ENCODE measurements at places on chromosomes 4 and X.

DNA sequence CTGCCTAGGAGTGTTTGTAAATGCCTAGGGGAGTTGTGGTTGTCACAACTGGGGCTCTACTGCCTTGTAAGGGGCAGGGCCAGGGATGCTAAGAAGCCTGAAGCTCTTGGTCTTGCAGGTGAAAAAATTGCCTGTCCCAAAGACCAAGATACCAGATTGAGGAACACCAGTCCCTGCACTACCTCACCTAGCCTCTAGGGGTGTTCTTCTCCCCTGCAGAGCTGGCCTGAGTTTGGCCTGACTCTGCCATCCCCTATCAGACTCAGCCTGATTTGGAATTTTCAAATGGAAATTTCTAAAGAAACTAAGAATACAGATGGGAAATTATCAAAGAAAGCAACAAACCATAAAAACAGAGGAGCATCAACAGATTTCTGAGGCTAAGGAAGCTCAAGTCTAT, 90.4 kb downstream of the ZC4H2 start:
- no peak for DNase-seq

GRCh38 chr4:143482840-143483239, 30.7 kb upstream of the SMARCA5 start:
- DNase-seq: no peak

GRCh38 chr4:56400560-56400959, 13.3 kb upstream of the AASDH start:
- no peak for DNase-seq

DNA sequence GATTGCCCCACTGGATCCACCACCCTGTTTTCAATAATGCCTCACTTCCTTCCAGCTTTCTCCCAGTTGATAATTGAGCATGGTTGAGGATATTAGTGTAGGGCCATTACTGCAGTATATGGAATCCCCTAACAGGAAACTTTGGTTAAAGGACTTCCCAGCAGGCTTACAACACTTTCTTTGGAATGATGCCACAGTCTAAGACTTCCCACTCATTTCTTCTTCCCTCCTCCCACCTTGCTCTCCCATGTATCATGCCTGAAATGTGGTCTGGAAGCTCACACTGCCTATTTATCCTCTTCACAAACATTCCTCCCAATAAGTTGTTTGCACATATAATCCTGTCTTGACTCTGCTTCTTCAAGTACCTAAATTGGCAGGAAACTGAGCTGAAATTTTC, 863.3 kb downstream of the CENPC start:
- DNase-seq: no peak

GRCh38 chr4:61786211-61786610, 586.1 kb downstream of the ADGRL3 start:
- no peak for DNase-seq

DNA sequence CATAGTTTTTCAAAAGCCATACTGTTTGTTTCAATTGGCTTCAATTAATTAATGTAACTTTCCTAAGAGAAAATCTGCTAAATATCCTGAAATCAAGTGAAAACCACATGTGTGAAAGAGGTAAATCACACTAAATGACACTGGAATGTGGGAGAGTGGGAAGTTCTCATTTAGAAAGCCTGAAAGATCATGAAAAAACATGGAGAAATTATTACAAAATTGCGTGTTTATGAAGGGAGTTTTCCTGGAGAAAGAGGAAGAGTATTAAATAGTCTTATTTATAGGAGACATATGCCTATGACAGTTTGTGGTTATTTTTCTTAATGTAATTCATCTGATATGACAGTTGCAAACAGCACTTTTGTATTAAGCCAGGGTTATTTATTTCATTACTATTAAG, 183.7 kb downstream of the DKK2 start:
- DNase-seq: no peak

- no peak for DNase-seq
These were observed 127.3 kb downstream of the ATP10D start for GRCh38 chr4:47612116-47613023.

GRCh38 chrX:104098151-104098808, 14.0 kb upstream of the ZCCHC18 start:
- DNase-seq: peak; percentile 47

DNA sequence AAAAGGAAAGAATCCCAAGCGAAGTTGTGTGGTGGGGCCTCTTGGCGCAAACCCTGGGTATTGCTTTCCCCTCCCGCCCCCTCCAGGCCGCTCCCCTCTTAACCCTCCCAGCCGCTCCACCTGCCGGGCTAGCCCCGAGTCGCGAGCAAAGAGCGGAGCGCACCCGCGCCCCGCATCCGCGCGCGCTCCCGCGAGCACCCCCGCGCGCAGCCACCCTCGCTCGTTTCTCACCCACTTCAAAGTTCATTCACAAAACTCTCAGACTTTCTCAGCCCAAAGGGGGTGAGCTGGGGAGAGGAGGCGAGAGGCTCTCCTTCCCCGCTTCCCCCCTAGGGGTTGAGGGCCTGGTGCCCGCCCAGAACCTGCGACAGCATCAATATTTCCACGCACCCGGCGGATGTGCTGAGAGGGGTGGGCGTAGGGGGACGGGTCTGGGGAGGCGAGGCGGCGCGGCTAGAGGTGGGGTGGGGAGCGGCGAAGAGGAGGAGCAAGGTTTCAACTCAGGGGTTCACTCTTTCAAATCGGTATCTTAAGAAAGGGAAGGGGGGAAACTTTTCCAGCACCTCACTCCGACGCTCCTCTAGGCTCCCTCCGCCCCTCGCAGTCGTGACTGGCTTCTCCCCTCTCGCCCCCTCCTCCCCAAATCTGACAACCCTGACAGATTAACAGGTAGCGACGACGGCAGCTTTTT, 1.8 kb downstream of the MAML3 start:
- peak; percentile 66 for DNase-seq

- DNase-seq: no peak
These were observed 41.3 kb upstream of the ASMTL start for GRCh38 chrX:1493877-1494510.

DNA sequence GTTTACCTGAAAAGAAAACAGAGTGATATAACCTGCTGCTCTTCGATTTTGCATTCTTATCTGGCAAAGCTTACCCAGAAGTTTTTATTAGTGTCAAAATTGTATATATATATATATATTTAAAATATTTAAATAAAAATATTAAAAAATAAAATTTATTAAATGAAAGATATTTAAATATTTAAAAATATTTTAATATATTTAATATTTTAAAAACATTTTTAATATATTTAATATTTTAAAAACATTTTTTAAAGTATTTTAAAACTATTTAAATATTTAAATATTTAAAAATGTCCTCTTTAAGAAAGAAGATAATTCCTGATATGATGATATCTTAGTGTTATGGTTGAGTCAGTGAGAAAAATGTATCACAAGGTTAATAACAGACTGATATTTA, 317.2 kb downstream of the EPHA5 start:
- DNase-seq: no peak

GRCh38 chr4:80613470-80613869, 277.9 kb downstream of the CFAP299 start:
- no peak for DNase-seq

DNA sequence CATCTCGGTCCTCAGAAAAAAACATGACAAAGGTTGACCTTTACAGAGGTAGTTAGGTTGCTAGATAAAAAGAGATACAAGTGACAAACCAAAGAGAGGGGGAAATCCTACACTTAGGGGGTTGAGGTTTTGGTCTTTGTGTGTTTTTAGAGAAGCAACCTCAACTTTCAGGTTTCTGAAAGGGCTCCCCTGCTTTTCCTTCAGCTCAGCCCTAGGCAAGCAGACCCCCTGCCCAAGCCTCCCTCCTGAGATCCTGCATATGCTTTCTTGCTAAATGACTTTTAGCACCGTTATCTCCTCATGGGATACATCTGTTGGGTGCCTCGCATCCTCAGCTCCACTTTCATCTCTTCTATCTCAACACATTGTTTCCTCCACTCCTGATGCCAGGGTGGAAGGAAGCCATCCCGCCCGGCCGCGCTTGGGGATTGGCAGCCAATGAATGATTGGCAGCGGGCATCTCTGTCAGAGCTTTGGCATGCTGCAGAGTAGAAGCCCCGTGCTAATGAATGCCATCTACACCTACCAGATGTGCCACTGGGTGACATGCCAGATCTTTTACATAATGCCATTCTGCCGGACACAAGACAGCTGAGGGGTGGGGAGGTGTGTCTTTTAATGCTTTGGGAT, 15.0 kb upstream of the PRDM8 start:
- no peak for DNase-seq

DNA sequence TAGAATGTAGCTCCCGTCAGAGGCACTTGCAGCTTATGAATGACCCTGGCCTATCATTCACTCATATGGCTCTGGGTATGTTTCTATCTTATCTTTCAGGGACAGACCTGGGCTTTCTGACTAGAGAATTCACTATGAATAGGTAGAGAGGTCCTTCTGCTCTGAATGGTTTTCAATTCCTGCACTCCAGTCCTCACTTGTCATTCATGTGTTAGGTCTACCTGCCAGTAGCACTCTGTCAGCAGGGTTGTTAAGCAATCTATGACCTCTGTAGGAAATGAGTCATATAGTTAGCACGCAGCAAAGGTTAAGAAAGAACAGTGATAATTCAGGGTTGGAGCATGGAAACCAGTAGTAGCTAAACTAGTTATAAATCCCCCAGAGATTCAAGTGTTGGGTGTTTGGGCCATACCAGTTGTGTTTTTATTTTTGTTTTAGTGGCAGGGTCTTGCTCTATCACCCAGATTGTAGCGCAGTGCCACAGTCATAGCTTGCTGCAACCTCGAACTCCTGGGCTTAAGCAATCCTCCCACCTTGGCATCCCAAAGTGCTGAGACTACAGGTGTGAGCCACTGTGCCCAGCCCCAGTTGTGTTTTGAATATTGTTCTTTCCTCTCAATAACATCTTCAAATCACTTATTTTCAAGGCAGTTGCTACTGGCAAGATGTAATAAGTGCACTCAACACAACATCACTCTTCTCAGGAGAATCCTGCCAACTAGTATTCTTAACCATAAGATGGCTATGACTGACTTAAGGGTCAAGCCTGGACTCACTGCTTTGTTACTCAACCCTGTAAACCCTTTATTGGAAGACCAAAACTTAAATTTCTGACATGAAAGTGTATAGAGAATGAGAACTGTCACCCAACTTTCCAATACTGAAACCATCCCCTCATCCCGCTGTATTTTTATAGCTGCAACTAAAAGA, 25.1 kb downstream of the ARL13A start:
- DNase-seq: no peak

DNA sequence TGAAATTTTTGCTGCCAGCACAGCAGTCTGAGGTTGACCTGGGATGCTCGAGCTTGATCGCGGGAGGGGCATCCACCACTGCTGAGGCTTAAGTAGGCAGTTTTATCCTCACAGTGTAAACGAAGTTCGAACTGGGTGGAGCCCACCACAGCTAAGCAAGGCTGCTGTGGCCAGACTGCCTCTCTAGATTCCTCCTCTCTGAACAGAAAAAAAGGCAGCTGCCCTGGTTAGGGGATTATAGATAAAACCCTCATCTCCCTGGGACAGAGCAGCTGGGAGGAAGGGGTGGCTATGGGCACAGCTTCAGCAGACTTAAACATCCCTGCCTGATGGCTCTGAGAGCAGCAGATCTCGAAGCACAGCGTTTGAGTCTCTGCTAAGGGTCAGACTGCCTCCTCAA, 314.6 kb downstream of the STPG2 start:
- DNase-seq: no peak
